ENCODE measurements at places on chromosomes 6 and 20. TPM values are rescaled to one million over a fixed set of nuclear protein-coding genes. Genes with fewer than 3 reads are reported as not detected.

The KCNQ5 gene
- 1.4 TPM for total RNA-seq

The GPR6 gene
- not detected for total RNA-seq

The PCSK2 gene
- not detected for total RNA-seq

The MLN gene
- total RNA-seq: not detected

Data from esophagus squamous epithelium (tissue), 5 donors.